ENCODE measurements at places on chromosomes 7 and 10.

DNA sequence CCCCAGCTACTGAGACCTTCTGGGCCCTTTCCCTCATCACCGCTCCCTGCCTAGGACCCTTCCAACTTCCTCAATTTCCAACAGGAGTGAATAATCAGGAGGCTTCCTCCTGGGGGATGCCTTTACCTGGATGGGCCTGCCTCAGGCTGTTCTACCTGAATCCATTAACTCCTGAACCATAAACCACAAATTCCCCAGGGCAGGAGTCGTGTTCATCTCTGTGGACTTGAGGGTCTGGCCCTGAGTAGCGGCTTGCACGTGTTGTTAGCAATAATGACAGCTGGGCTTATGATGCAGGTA, 105.1 kb upstream of the GPR26 start:
- DNase-seq: no peak

DNA sequence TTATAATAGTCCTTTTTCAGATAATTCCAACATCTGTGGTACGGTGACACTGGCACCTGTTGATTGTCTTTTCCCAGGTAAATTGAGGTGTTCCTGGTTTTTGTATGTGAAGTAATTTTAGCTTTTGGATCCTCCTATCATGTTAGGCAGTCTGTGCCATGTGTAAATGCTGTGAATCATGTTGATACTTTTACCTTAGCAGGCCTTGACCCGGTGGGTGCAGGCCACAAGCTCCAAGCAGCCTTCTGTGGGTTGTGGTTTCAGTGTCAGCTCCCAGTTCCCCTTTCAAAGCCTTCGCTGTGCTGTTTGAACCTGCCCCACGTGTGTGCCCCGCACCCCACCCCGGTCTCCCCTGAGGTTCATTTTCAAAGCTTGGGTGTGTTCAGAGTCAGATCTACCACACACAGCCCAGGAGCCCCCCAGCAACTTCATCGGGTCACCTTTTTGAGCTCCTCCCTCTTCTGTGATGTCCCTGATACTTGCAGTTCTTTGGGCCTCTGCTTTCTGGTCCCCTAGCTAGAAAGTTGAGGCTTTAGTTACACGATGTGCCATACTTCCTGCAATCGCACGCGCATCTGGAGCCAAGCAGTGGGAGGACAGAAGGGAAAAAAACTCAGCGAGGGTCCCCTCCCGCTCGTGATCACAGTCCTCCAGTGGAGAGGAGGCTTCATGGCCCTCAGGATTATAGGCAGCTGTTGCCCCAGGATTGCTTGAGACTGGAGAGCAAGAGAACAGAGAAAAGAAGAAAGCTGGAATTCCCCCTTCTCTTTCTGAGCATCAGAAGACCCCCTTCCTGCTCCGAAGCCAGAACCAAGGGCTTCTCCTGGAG, 8.7 kb upstream of the BHLHA15 start:
- DNase-seq: peak; percentile 26

DNA sequence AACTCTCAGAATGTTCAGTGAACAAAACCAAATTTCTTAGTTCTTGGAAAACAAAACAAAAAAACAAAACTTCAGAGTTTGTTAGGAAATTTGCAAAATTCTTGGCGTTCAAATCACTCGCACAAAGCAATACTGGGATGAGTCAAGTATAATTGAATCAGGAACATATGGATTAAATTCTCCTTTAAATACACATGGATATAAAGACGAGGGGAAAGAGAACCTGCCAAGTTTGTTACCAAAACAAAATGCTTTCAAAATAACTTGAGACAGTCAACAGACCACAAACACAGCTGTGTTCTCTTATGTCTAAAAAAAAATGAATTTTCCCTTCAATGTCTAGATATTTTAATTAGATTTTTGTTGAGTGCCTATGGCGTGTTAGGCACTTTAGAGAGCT, 93.5 kb upstream of the MPP7 start:
- no peak for DNase-seq

DNA sequence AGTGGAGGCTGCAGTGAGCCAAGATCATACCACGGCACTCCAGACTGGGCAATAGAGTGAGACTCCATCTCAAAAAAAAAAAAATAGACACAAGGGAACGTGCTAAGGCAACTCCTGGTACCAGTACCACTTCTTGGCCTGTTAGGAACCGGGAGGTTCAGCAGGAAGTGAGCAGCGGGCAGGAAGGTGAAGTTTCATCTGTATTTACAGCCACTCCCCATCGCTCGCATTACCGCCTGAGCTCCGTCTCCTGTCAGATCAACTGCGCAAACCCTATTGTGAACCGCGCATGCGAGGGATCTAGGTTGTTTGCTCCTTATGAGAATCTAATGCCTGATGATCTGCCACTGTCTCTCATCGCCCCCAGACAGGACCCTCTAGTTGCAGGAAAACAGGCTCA, 69.9 kb upstream of the FOXK1 start:
- DNase-seq: no peak

- DNase-seq: no peak
Measured at GRCh38 chr10:30034433-30035137, 24.8 kb downstream of the JCAD start.

DNA sequence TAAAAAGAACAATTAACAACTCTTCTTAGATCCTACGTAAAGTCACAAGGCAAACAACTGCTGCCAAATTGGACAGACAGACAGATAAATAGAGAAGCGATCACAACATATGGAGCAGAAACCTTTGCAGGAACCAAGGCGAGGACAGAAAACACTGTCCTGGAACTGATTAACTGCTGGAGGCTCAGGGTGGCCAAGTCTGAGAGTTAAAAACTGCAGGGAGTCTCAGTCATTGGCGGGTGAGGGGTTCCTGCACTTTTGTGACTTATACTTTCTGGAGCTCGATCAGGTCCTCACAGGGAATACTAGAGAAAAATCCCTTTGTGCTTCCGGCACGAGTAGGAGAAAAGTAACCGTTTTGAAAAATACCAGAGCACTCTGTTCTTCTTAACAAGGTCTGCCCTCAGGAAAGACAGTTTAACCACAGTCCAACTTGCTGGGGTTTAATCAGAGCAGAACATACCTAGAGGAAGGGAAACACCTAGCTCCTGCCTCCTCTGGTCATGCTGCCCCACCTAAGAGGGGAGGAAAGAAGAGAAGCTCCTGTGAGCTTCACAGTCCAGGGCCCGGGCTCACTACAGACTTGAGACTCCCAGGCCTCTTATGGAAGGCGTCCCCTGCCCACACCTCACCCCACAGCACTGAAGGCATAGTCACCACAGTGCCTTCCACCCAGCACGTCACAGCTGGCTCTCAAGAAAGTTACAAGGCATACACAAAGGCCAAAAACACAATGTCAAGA, 74.9 kb downstream of the LARP4B start:
- DNase-seq: peak; percentile 23

- DNase-seq: no peak
Measured at GRCh38 chr10:28981007-28981406, 303.7 kb downstream of the BAMBI start.

DNA sequence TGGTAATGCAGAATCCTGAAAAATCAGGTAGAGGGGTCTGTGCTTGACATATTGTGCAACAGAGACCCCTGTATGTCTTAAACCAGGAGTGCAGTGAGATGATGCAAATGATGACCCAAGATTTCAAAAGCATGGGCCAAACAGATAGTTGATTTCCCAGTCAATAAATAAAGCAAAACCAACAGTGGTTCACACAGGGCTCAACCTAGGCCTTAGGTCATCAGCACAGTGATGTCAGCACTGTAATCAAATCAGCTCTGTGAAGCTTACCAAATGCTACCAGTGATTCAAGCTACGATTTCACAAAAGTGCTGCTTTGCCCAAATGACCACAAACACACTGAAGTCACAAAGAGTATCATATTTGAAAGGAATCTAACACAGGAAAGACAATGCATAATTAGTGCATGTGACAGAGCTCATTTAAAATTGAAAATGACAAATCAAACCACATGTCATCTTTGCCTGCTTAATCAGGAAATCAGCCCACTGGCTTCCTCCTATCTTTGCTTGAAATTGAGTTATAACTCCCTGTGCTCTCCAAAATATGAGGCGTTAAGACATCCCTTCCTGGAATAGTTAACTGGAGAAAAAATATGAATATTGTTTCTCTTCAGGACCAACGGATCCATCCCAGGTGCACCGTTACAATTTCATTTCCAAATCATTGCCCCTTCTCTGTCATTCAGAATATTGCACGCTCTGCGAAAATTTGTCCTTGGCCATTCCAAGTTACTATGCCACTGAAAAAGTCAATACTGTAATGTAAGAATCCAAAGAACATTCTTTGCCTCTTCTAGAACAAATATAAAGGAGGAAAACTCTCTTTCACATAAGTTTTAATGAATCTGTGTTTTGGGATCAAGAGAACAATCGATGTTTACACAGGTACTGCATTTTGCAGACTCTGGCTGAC, 41.9 kb upstream of the ASL start:
- DNase-seq: no peak

DNA sequence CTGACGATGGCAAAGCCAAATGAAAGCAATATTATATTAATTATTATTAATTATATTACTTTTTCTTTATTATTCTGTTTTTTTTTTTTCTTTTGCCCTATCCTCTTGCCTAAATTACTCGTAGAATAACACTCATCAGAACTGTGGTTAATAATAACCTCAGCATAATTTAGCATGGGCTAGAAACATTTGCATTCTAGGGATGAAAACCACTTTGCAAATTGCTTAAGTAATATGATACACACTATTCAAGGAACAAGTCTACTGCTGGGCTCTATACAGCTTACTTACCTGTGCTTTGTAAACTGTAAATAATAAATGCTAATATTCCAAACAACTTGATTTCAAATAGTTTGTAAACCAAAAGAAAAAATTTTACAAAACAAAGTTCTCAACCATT, 375.8 kb downstream of the HGF start:
- DNase-seq: no peak

DNA sequence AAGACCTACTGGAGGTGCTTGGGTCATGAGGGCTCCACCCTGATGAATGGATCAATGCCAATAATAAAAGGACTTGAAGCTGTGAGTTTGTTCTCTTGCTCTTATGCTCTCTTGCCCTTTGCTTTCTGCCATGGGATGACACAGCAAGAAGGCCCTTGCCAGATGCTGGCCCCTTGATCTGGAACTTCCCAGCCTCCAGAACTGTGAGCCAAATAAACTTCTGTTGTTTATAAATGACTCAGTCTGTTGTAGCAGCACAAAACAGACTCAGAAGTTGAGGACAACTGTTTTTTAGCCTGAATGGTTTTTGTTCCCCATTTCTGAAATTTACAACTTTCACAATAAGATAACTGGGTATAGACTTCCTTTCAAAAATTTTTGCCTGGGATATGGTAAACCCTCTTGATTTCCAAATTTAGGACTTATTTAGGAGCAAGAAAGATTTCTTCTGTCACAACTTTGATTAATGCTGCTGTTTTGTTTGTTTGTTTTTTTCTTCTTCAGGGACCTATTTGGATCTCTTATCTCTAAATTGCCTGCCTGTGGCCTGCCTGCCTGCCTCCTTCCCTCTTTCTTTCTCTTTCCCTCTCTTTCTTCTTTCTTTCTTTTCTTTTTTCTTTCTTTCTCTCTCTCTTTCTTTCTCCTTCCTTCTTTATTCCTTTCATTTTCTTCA, 12.1 kb downstream of the ENTPD1 start:
- DNase-seq: peak; percentile 85

Data from choroid plexus epithelial cell (primary cell).